Anterior cingulate cortex (tissue), 58 donors: ENCODE measurements at places on chromosomes 6 and 20.

DNA sequence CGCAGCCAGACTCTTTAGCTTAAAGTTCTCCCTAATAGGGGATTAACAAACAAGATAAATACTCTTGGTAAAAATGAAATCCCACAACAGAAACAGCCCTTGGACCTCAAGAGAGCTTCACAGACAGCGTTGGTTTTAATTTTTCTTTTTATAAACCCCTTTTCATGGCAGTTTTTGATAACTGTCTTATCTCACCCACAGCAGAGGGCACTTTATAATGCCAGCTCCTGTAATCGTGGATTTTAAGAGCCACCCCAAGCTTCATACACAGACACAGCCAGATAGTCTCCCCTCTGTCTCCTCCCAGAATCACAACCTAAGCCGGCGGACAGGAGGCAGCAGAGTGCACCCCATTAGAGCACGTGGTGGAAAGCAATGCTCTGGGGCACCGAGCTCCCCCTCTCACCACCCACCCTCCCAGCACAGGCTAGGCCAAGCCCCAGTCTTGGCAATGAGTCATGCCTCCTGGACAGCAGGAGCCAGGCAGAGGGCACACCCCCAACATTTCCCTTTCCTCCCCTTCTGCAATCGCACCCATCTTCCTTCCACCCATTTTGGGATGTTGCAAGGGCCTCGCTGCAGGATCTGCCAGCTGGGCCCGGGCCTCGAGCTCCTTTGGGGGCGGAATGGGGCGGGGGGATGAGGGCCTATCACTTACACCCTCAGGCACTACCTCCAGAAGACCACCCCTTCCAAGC, 2.4 kb downstream of the JAG1 start:
- DNase-seq: peak; percentile 50

GRCh38 chr6:140321891-140322290, 947.4 kb upstream of the CITED2 start:
- DNase-seq: no peak

- no peak for DNase-seq
Observed at GRCh38 chr6:37812841-37813240, 6.7 kb upstream of the ZFAND3 start.

GRCh38 chr20:14853079-14853478, 515.7 kb upstream of the FLRT3 start:
- no peak for DNase-seq

DNA sequence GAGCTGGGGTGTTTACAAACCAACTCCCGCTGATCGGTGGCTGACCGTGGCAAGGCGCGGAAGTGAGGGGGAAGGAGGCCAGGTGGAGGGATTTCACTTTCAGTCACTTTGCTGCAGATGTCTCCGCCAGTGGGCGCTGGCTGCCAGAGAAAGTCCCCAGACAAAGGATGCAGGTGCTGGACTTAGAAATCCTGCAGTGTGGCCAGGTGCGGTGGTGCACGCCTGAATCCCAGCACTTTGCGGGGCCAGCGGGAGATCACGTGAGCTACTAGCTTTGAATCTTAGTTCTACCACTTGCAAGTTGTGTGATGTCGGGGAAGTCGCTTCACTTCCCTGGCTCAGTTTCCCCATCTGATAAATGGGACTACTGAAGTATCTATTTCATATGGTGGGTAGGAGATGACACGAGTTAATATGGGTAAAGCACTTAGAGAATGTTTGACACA, 180.4 kb downstream of the ZNF217 start:
- DNase-seq: no peak

DNA sequence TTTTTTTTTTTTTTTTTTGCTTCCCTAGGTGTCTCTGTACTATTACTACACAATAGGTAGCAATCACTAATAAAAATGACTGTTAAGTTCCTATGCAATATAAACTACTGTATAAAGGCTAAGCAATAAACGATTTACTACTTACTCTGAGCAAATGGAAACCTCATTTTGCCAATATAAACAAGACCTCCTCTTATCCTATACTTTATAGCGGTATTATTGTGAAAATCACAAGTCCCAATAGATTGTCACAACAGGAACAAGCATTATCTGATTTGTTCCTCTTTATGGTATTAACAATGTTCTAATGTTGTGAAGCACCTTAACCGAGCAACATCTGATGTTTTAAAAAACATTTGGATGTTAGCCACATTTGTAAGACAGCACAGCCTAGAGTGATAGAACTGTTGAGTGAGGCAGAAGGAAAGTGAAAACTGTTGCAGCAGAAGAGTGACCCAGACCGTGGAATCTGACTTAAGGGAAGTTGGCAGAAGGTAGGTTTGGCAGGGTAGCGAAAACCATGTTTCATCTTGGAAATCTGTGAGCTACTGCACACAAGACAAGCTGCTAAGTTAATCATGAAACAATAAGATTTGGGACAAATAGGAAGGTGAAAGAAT, 94.2 kb downstream of the MYLK4 start:
- DNase-seq: no peak

DNA sequence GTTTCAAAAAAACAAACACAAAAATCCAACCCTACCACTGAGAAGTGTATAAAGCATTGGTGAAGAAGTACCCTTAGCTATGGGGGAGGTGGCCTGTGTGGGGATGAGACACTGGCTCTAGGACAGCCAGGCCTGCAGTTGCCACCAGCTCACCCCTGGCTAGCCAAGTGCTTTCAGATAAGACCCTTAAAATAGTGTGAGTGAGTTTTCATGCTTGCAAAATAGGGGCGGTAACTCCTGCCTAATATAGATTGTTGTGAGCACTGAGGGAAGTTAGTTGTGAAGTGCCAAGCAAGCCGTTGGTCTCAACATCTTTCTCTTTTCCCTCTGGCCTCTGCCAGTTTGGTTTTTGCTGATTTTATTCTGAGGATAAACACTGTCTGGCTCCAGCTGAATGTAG, 11.3 kb downstream of the PPP1R3G start:
- DNase-seq: no peak

DNA sequence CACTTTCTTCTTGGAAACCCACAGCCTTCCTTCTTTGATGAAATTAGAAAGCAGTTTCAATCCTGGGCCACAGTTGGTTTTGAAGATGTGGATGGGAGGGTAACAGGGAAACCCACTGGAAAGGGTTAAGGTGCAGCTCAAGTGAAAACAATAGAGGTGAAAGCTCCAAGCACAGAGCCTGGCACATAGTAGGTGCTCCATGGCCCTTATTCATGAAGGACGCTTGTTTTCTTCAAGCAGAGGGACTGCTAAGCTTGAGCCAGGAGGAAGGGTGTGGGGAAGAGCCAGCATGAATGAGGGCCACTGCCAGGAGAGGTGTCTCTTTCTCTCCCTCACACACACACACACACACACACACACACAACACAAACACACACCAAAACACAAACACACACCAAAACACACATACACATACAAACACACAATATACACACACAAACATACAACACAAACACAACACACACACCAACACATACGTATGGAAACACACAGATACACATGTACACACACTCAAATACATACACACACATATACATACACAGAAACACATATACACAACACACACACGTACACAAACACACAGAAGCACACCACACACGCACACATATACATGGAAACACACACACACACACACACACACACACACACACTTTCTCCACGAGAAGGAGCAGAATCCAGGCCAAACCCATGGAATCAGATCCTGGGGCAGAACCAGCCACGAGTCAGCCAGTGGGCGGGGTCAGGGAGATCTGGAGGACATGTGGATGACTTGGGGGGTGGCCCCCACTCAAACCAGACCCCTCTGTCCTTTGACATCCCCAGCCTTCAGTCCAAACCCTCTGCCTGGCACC, 23.7 kb upstream of the RBPJL start:
- no peak for DNase-seq

- DNase-seq: peak; percentile 7
Observed at GRCh38 chr6:16199804-16200203, 38.6 kb upstream of the GMPR start.

- DNase-seq: no peak
Observed at GRCh38 chr20:62918831-62919230, 7.5 kb downstream of the DIDO1 start.

DNA sequence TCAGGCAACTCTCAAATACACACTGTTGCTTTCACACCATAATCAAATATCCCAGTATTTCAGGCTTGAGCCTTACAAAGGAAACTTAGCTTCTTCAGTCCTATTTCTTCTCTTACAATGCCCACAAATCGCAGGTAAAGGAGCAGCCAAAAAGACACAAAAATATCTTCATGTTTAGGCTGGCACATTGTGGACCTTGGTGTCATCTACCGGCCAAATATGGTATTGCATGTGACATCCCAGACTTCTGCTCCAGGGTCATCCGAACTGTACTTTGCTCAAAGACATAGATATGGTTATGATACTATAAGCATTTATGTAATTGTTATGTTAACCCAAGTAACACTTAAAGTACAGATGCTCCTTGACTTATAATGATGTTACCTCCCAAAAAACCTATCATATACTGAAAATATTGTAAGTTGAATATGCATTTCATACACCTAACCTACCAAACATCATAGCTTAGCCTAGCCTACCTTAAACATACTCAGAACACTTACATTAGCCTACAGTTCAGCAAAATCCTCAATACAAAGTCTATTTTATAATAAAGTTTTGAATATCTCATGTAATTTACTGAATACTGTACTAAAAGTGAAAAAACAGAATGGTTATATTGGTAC, 4.6 kb downstream of the OR2H2 start:
- DNase-seq: no peak

GRCh38 chr6:80466981-80467380, 360.5 kb downstream of the BCKDHB start:
- no peak for DNase-seq

- DNase-seq: no peak
Observed at GRCh38 chr20:13025181-13025580, 16.4 kb downstream of the SPTLC3 start.

DNA sequence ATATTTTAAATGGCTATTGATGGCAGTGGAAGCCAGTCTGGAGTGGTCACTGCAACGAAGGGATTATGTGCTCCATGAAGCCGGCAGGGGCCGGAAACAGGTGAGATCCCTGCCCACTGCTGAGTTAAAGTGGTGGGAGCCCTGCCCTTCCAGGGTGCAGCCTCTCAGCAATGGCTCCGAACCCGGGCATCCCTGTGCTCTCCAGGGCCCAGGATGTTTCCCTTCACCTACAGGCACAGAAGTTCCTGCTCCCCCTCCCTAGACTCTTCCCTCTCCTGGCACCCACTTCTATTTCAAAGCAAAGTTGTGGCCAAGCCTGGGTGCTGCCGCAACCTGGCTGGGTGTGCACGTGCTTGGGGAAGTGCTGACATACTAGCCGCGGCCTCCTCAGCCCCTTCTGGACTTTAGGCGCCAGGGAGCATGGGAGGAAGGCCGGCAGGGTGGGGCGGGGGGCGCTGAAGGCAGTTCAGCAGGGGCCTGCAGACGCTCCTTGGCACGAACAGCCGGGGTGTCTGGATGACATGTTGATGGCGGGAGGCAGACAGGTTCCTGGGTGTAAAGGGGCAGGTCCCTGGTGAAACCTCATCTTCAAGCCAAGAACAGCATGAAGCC, 452.3 kb downstream of the HTR1B start:
- DNase-seq: no peak

GRCh38 chr20:32179515-32179914, 28.0 kb downstream of the PLAGL2 start:
- DNase-seq: no peak

- no peak for DNase-seq
Observed at GRCh38 chr6:17352302-17352701, 41.1 kb upstream of the CAP2 start.
